Retinal pigment epithelial cell (primary cell): ENCODE measurements at places on chromosomes 2 and 18.

- no peak for DNase-seq
Observed at GRCh38 chr2:50355891-50356290, 676.0 kb downstream of the NRXN1 start.

DNA sequence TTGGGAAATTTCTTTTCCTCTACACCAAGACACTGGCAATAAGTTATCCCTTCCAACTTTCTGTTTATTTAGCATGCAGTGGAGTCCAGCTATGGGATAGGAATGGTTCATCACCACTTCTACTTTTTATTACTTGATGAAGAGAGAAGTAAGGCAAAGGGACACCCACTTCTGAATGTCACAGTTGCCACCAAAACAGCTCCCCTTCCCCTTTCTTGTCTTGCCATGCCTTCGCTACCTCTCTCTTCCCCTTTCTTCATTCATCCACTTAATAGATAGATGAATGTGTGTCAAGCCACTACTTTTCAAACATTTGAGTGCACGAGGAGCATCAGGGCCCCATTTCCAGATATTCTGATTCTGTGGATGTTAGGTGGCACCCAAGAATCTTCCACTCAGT is 59.6 kb downstream of the KCTD18 start:
- DNase-seq: no peak

DNA sequence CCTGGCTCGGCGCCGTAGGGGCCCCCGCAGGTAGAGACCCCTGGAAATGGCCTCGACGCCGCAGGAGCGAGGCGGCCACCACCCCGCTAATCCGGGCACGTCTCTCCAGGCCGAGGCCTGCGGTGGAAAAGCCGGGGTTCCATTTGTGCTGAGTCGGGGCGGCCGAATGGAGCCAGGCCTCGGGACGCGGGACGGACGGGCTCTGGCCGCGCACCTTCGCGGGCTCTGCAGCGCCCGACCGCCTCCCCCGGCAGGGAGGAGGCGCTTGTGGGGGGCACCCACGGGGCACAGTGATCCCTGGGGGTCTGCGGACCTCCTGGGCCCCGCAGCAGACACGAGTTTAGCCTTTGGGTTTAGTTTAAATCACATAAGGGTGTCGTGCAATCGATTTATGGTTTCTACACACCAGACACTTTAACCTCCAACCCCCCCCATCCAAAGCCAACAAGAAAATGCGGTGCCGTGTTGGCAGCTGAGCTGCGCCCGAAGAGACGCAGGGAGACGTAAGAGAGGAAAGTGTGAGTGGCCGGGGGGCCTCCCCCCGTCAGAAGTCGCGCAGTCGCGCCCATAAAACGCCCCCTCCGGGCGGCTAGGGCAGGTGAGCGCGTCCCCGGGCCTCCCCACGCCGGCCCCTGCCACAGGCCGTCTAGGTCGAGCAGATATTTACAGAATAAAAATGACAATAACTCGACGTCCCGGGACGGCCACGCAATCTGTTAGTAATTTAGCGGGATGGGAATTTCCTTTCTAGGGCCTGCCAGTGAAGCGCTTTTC is 1.0 kb upstream of the NFATC1 start:
- DNase-seq: no peak

GRCh38 chr18:67199993-67200617 is 316.4 kb downstream of the DSEL start:
- no peak for DNase-seq

- DNase-seq: no peak
Observed at GRCh38 chr2:42256505-42256904, 87.4 kb downstream of the EML4 start.

- DNase-seq: no peak
Observed at GRCh38 chr18:13494871-13495445, 231.4 kb downstream of the FAM210A start.
